ENCODE measurements at places on chromosomes 1 and 21.

GRCh38 chr1:46298387-46298786, 5.0 kb downstream of the LRRC41 start:
- no peak for DNase-seq

- no peak for DNase-seq
Observed at GRCh38 chr1:78054972-78055371, 9.2 kb downstream of the GIPC2 start.

DNA sequence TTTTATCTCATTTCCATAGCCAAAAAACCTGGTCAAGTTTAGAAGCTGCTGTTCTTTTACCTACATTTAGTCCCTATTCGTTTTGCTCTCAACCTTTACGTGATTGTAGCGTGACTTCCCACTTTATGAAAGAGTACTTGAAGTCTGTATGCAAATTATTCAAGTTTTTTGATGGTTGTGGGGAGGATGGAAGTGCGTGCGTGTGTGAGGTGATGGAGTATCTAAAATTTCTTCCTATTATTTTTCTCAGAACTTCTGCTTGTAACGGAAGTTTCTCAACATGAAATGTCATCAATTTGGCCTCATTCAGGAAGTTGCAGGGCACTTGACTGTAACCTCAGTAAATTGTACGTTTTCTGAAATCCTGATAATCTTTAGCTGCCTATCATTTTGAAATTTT, 64.0 kb downstream of the SAMSN1 start:
- no peak for DNase-seq

DNA sequence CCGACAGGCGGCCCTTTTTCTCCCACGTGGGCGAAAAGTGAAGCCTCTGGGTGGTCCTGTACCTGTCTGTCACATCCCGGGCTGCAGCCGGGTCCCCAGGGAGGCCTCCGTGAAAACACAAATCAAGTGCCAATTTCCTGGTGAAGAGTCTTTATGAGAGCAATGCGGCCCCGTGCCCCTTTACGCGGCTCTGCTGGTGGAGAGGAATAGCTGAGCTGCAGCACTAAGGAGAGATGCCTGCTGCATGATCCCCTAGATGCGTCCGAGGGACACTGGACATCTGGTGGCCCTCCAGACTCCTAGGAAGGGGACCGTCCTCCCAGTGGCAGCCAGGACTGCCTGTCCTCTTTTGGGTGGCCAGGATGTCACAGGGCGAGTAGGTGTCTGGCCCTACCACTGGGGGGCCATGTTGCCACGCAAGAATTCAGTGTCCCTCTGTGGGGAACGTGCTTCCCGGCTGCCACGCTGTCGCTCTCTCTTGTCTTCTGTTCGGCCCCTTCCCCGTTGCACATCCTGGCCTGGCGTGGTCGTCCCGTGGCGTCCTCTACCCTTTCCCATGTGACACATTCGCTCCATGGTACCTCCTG, 38.7 kb downstream of the COL18A1 start:
- DNase-seq, result peak; percentile 84

- DNase-seq, result no peak
Observed at GRCh38 chr1:88441022-88441421, 243.1 kb upstream of the PKN2 start.

DNA sequence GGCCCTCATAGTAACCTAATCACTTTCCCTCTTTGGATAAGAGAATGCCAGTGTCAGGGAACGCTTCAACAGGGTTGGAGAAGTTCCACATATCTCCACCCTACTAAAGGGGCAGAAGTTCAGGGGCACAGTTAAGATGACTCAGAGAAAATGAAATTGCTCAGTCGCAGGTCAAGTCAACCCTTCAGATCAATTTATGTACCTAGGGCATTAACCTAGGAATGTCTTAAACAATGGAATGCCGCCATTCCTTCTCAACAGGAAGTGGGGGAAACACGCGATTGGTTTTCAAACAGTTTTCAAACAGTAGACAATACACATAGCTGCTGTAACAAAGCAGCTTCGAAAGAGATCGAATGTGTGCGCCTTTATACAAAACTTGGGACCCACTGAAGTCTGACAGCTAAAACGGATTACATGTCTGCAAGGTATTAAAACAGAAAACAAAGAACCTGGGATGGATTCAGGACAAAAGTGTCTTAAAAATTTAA, 897 bp downstream of the SLC25A24 start:
- peak; percentile 73 for DNase-seq

Measured in osteoblast (primary cell).